Hepatocyte (in vitro differentiated cells): ENCODE measurements at places on chromosomes 13 and 19.

DNA sequence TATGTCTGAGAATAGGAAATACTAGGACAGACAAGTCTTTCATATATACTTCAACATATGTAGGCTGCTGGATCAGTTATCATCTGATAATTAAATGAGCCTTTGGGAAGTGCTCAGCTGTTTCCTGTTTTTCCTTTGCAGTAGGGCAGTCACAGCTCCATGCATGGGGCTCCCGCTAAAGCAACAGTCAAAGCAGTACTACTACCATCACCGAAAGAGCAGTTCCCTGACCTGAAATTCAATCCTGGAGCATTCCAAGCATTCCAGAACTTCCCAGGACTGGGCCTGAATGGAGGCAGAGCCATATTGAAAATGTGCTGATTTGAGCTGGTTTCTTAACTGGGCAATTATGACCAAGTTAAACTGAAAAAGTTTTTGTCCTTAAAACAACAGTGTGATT is 20.5 kb downstream of the MICU2 start:
- DNase-seq, result no peak

DNA sequence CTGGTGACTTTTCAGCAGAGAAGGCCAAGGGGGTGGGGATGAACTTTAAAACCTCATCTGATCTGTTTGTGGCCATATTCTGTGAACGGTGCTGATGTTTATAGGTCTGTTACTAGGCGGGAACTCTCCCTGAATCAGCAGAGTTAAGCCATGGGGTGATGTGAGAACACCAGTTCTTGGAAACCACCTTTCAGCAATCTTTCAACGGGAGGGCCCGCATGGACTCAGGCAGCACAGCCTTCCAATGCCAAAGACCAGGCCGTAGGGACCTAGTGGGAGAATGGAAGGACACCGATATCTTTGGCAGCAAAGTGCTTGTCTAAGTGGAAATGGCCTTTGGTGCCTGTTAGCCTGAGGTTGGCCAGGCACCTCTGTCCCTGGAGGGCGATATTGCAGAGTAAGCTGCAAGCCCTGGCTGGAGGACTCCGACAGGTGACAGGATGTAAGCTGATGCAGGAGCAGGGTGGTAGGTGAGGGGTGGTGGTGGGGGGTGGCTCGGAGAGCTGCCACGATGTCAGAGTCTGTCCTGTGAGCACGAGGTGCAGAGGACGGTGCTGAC is 57.0 kb downstream of the ERCC5 start:
- peak; percentile 5 for DNase-seq

GRCh38 chr13:24381541-24382265 is 72.3 kb downstream of the C1QTNF9 start:
- no peak for DNase-seq

DNA sequence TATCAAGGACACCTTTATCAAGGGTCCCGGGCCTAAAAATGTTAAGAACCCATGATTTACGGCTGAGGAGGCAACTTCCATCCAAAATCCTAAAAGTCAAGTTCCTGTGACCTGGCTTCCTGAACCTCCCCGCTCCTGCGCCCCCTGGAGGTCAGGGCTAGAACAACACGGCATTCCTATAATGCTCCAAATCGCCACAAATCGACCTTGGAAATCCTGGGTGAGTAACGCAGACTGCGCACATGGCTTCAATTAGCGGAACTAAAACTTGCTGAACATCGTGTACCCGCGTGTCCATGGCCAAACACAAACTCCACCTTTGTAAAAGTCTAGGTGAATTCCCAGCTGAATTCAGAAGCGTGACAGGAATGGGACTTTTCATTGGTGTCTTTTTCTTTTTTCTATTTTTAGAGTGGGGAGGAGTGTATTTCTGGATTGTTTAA is 4.3 kb upstream of the C5AR1 start:
- peak; percentile 85 for DNase-seq
